ENCODE measurements at places on chromosomes 3 and 15.
A peak's percentile ranks its signal among the peaks of the same experiment; 100 is the strongest.

- DNase-seq: no peak
These were observed 16.3 kb upstream of the SAMD7 start for GRCh38 chr3:169895072-169895471.

DNA sequence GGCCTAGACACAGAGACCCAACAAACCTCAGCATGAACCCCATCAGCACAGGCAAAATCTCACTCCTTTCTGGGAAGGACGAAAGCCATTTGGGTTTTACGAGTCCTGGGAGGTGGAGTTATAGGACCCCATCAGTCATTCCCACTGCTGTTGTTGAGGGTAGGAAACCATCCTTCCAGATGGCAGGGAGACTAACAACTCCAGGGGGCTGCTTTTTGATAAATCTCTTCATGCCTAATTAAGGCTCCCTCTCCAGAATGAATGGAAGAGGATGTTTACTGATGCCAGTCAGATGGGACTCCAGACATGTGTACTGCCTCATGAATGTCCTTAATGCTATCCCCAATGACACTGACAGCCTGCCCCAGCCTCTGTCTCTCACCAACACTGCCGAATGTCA, 75.3 kb downstream of the ST8SIA2 start:
- no peak for DNase-seq

DNA sequence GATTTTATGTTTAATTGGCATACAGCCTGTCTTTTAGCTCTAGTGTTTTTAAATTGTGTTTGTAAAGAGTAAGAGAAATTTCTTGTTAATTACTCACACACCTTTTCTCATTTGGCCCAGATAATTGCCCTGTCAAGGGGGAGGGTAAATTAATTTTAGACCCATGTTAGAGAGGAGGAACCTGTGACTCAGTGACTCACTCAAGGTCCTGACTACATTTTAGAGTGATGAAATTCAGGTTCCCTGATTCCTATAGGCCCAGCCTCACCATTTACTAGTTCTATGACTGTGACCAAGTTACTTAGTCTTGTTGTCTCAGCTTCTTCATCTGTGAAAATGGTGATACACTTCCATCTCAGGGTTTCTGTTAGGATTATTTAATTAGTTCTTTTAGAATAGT, 125.2 kb upstream of the DPH6 start:
- DNase-seq: no peak

- no peak for DNase-seq
These were observed 121.2 kb downstream of the MEGF11 start for GRCh38 chr15:66132251-66132816.

DNA sequence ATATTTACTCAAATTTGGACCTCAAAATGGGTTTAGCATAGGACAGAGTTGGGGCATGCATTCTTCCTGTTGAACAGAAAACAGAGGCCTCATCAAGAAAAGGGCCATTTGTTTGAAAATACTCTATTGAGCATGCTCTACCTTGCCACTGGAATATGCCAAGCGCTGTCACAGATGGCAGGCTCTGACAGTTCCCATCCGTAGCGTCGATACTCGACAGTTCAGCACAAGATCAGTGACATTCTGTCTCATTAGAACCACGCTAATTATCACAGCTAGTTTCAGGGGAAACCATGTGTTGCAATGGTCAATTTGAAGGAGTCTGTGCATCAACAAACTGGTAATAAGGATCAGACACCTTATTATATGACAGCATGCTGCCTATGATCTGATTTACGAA, 54.5 kb downstream of the SATB1 start:
- DNase-seq: no peak

DNA sequence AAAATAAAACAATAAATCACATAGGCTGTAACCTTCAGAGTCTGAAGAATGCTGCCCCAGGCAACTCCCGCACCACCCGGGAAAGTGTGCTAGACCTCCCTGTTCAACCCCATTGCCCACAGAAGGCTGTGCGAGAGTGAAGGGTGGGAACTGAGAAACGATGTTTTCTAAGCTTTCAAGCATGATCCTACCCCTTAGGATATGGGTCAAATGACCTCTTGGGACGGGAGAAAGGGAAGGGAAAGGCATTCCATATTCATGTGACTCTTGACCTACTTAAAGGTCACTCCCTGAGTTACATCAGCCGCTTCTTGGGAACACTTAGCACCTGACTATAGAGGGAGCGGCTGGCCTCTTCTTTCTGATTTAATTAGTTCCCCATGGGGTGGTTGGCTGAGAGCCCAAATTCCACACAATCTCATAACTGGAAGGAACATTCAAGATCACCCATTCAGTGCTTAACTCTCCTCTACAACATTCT, 114.7 kb upstream of the SLC24A5 start:
- no peak for DNase-seq

- no peak for DNase-seq
These were observed 77.4 kb downstream of the CHCHD6 start for GRCh38 chr3:126781406-126781805.

DNA sequence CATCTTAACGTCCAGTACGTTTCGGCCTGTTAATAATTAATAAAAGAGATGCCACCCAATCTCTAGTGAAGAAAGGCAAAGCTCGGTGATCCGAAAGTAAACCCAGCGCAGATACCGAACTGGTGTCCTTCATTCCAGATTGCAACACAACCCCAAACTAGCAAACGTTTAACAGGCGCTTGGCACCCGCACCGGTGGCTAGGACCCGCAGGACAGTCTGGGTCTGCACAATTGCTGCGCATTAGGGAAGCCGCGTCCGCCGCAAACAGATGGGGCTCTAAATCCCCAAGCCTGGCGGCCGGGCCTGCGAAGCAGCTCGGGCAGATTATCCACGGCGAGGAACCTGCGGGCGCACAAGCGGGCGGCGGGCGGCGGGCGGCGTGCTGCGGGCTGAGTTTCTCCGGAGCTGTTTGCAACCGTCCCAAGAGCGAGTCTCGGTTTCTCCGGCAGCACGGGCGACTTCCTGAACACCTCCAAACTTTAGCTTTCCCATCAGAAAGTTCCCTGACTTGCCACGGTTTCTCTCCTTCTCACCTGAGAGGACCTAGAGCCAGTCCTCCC, 112.1 kb upstream of the ICE2 start:
- DNase-seq: peak; percentile 89

- DNase-seq: no peak
These were observed 788.2 kb upstream of the ARPP21 start for GRCh38 chr3:34851137-34851536.

- no peak for DNase-seq
These were observed at the start of gene ANKDD1A for GRCh38 chr15:64911311-64912186. Gene ANKDD1A, plus strand, starts transcription at chr15:64911902. Its CDS starts 29 bp downstream, at chr15:64911931.

- no peak for DNase-seq
These were observed 172.8 kb upstream of the PLSCR5 start for GRCh38 chr3:146777941-146778340.

- no peak for DNase-seq
These were observed 16.2 kb downstream of the C3orf62 start for GRCh38 chr3:49260806-49261324.

- no peak for DNase-seq
These were observed 38.6 kb downstream of the ATP1B3 start for GRCh38 chr3:141915016-141915415.

GRCh38 chr3:146817704-146818103, 212.6 kb upstream of the PLSCR5 start:
- DNase-seq: no peak

DNA sequence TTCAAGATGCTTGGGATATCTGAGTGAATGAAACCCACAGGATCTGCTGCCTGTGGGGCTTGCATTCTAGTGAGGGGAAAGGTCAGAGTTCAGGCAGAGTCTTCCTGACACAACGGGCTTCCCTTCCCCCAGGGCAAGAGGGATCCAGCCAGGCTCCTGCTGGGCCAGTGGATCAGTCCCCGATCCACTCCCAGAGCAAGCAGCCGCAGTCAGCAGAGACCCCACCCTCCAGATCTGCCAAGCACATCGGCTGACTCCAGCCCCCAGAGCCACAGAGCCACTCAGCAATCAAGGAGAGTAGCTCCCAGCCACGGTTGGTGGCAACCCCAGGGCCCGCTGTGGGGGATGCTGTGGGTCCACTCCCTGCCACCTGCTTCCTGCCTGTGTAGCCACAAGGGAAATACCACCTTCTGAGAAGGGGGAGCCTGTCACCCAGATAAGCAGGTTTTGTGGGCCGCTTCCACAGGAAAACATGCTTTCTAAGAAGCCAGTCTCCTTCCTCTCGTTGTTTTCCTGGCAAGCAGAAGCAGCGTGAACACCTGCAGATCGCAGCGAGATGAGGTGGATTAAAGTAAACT, 44.9 kb downstream of the CPN2 start:
- peak; percentile 74 for DNase-seq

DNA sequence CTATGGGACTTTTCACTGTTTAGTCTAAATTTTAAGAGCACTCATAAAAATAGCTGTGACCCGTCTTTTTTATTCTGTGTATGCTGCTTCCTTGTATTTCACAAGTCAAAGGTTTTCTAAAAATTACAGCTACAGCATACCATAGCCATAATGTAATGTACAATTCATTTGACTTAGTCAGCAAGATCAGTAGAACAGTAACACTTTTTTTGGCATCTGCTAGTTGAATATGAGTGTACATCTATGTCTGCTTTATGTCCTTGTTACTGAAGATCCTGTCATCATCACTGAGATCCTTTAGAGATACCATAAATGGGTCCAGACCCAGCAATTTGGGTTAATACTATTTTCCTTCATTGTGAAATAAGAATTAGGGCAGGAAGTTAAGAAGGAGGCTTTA, 42.2 kb downstream of the CMSS1 start:
- DNase-seq: no peak

GRCh38 chr3:146187334-146187950, 26.5 kb upstream of the PLOD2 start:
- no peak for DNase-seq

DNA sequence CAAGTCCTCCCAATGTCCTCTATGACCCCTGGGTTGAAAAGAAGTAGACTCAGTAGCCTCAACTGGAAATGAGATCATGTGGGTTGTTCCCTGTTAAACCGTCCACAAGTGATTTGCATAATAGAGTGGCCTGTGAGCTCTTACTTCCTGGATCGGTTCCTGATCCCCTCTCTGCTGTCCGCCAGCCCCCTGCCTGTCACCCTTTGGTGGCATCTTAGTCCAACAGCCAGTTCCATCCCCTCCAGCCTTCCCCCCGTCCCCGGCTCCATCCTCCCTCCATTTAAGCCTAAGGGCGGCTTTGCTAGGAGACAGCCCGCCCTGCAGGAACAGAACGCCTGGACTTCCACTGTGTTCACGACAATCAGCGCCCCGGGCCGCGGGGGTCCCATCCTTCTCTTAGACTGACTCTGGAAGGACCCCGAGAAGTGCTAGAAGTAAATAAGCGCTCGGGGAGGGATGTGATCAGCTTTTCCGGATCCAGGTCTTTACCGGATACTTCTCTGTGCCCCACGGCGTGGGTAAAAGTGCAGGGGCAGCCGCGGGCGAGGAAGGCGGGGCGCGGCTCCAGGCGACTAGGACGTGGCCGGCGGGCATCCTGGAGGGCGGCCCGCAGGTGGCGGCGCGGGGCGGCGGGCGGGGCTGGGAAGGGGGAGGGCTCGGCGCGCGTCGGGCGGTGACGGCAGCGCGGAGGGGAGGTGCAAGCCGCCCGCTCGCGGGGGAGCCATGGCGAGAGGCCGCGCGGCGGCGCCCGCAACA, 51.2 kb upstream of the ULK4 start:
- peak; percentile 94 for DNase-seq

- DNase-seq: no peak
These were observed 3.6 kb downstream of the PLA2G4D start for GRCh38 chr15:42090781-42091180.

- DNase-seq: no peak
These were observed 82.1 kb downstream of the DLG1 start for GRCh38 chr3:197216169-197216860.

GRCh38 chr3:60316121-60316797, 935.0 kb downstream of the FHIT start:
- no peak for DNase-seq

DNA sequence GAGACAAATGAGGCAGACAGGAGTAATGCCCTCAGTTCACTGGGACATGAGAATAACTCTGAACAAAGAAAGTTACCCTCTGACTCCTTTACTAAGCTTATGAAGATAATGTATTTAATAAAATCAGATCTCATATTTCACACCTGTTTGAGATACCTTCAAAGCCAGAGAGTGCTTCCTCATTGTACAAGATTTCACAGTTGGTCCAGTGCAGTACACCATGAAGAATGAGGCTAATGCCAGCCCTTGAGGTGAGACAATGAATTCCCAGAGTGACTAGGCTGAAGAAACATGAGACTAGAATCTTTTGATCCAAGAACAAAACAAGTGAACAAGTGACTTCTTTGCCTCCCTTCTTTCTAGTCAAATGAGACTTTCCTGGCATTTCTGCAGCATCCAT, 1133.8 kb downstream of the TUSC7 start:
- DNase-seq: no peak

DNA sequence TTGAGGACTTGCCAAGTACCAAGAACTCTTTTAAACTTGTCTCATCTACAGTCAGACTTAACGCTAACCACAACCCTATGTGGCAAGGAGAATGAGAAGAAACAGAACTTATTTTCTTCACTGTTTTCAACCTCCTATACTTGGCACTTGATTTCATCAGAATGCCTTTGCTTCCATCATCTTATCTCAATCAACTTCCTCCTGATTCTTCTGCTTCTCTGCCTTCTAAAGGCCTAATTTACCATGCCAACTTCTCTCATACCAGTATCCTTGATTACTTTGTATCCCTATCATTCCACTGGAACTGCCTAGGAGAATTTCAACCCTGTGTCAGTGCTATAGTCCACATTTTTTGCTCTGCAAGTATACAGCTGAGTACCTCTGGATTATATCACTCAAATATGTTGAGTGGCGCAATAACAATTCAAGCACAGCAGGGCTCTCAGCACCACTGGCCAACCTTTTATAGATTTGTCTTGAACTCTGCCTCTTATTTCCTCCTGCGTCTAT, 413.6 kb downstream of the ROBO1 start:
- DNase-seq: no peak

- no peak for DNase-seq
These were observed 604.9 kb upstream of the KCNMB2 start for GRCh38 chr3:177931346-177931745.

DNA sequence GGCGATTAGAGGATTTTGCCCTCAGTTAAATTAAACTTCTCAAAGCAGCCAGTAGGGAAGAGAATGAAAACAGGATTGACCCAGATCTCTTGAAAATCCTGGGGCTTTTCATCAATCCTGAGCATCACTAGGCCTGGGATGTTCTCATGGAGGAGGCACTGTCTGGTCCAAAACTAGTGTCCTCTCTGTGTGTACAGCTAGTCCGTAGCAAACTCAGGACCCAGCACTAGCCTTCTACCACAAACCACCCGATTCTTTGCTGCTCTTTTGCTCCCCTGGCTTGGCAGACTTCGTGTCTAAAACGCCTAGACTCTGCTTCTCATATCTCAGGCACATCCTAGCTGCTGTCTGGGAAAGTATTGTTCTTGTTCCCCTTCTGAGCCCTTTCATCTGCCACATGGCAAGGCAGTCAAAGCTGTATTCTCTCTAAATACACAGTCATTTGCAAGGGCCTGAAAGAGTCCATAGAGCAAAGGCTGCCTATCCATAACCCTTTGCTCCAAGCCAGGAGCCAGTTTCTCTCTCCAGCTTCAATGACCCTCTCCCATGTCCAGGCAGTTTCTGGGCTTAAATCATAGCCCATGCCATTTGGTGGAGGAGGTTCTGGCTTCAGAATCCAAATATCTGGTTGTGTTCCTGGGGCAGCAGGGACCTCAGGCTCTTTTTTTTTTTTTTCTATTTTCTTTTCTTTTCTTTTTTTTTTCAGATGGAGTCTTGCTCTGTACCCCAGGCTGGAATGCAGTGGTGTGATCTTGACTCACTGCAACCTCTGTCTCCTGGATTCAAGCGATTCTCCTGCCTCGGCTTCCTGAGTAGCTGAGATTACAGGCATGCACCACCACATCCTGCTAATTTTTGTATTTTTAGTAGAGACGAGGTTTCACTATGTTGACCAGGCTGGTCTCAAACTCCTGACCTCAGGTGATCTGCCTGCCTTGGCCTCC, 52.4 kb downstream of the CDC25A start:
- no peak for DNase-seq

GRCh38 chr3:185084901-185085300, 68.0 kb downstream of the C3orf70 start:
- DNase-seq: no peak
